Activated naive CD8-positive, alpha-beta T cell treated with anti-CD3 and anti-CD28 coated beads for 36 hours (primary cell): ENCODE measurements at places on chromosomes 1 and 21. TPM values are rescaled to one million over a fixed set of nuclear protein-coding genes. Genes with fewer than 3 reads are reported as not detected.

Gene FLG2
- total RNA-seq, result not detected

Gene CAPZA1
- 243 TPM for total RNA-seq

Gene LYPD8
- total RNA-seq, result not detected

Gene OR2L2
- total RNA-seq, result not detected

Gene OLIG1
- 0.21 TPM for total RNA-seq

Gene SPRR2F
- total RNA-seq, result not detected

Gene GPR25
- not detected for total RNA-seq

Gene SLC16A4
- 0.21 TPM for total RNA-seq

Gene RSPO1
- total RNA-seq, result not detected

Gene RGS8
- not detected for total RNA-seq

DNA sequence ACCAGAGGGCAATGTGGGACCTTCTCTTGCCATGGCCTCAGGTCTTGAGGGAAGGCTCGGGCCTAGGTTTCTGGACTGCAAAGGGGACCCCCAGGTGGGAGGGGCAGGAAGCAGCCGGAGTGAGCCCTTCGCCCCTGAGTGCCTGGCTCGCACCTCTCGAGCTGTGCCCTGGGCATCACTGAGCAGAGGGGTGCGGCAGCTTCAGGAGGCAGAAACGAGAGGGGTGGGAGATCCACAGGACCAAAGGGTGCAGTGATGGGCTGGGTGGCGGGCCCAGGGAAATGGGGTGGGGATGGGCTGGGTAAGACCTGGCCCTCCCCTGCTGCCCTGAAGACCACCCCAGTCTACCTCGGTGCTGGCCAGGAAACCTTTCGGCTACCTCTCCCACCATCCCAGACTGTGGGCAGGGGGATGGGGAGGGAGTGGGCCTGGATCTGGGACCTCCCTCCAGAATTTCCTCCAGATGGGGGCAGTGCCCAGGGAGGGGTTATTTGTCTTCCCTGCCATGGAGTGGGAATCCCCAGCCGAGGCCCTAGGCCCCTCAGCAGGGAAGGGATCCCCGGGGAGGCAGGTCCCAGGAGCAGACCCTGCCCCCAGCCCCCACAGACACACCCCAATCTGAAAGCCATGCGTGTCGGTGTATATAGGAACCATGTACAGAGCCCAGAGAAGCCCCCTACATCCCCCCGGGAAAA lies 21.3 kb downstream of the A3GALT2 start:
- peaks cover 19% of the 10 kb centered on the region for H3K4me1 ChIP-seq
- peaks cover 9% of the 10 kb centered on the region for H3K36me3 ChIP-seq
- no peaks in the 10 kb centered on the region for H3K27me3 ChIP-seq
- DNase-seq, result no peak
- H3K4me3 ChIP-seq, result no peak overlapping the region

- peak overlapping the region; percentile 92 for H3K27ac ChIP-seq
- DNase-seq, result peak; percentile 62
- peaks cover 29% of the 10 kb centered on the region for H3K36me3 ChIP-seq
- H3K27me3 ChIP-seq, result no peaks in the 10 kb centered on the region
These were observed 35.6 kb downstream of the ADARB1 start for GRCh38 chr21:45109831-45110492.

DNA sequence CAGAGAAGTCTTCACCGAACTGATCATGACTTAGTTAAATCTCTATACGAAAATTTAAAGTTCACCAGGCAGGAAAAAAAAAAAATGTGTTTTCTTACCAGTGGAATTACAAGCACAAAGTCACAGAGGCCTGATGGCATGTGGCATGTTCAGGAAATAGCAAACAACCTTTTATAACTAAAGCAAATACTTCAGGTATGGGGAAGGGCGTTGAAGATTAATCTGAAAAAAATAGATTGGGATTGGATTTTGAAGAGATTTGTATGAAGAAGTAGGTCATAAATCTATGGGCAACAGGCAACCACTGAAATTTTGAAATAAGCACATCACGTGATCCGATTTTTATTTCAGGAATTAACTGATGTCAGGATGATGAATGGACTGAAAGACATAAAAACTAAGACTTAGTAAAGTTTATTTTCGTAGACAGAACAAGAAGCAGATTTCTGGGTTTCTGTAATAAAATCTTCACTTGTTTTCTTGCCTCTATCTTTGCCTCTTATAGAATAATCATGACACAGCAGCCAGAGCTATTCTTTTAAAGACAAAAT lies 295.9 kb upstream of the ADGRL4 start:
- no peak overlapping the region for H3K4me3 ChIP-seq
- H3K4me1 ChIP-seq, result no peaks in the 10 kb centered on the region
- H3K27ac ChIP-seq, result no peak overlapping the region
- H3K27me3 ChIP-seq, result no peaks in the 10 kb centered on the region

GRCh38 chr1:172465617-172466016 lies 21.7 kb upstream of the PIGC start:
- no peak overlapping the region for H3K4me3 ChIP-seq
- no peaks in the 10 kb centered on the region for H3K36me3 ChIP-seq
- no peaks in the 10 kb centered on the region for H3K4me1 ChIP-seq
- peaks cover 4% of the 10 kb centered on the region for H3K27me3 ChIP-seq

- H3K27ac ChIP-seq, result no peak within 1 kb of the TSS
- H3K4me3 ChIP-seq, result peak within 1 kb of the TSS; percentile 67
- DNase-seq, result peak; percentile 12
- peaks cover 3% of the 10 kb centered on the region for H3K4me1 ChIP-seq
These were observed at the start of gene SLC30A10 for GRCh38 chr1:219927956-219928790. TSS of gene SLC30A10 (minus strand) at chr1:219928557. CDS start at chr1:219928440, 117 bp downstream.

DNA sequence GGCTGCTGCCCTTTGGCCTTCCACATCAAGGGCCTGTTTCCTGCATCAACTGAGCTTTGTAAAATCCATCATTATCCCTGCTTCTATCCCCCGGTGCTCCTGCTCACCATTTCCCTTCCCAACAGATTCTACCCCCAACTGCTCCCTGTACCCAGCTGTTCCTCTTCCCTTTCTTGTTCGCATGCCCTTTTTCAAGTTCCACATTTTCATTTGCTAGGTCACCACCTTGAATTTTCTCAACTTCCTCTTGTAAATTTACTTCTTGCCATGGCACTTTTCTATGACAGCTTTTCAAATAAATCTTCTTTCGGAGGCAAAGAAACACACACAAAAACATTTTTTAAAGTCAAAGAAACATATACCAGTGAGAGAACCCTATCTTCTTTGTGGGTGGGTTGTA lies 330.5 kb upstream of the ADGRL2 start:
- H3K4me1 ChIP-seq, result no peaks in the 10 kb centered on the region
- H3K36me3 ChIP-seq, result no peaks in the 10 kb centered on the region
- no peak for DNase-seq
- H3K27ac ChIP-seq, result no peak overlapping the region
- no peak overlapping the region for H3K4me3 ChIP-seq

DNA sequence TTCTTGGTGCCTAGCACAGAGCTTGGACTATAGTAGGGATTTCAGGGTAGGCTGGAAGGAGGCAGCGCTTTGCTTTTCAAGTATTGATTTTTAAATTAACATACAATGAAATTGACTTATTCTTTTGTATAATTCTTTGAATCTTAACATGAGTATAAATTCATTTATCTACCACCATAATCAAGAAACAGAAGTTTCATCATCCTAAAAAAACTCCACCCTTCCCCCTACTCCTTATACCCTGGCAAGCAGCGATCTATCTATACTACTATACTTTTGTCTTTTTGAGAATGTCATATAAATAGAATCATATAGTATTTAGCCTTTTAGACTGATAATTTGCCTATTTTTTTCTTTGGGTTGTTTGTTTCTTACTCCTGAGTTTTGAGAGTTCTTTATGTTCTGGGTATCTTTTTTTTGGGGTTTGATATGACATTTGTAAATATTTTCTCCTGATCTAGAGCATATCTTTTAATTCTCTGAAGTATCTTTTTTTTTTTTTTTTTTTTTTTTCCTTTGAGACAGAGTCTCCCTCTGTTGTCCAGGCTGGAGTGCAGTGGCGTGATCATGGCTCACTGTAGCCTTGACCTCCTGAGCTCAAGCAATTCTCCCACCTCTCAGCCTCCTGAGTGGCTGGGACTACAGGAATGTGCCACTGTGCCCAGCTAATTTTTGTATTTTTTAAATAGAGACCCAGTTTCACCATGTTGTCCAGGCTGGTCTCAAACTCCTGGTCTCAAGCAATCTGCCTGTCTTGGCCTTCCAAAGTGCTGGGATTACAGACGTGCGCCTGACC lies 6.4 kb downstream of the RPS6KC1 start:
- H3K4me3 ChIP-seq, result no peak overlapping the region
- peaks cover 12% of the 10 kb centered on the region for H3K4me1 ChIP-seq
- no peaks in the 10 kb centered on the region for H3K27me3 ChIP-seq
- no peak for DNase-seq
- H3K36me3 ChIP-seq, result peaks cover 7% of the 10 kb centered on the region
- no peak overlapping the region for H3K27ac ChIP-seq

- H3K27me3 ChIP-seq, result no peaks in the 10 kb centered on the region
- no peaks in the 10 kb centered on the region for H3K4me1 ChIP-seq
- H3K36me3 ChIP-seq, result no peaks in the 10 kb centered on the region
- no peak for DNase-seq
- H3K27ac ChIP-seq, result no peak overlapping the region
These were observed 138.9 kb downstream of the HMGB4 start for GRCh38 chr1:34002810-34003209.

GRCh38 chr21:32093646-32094462 lies 185.0 kb downstream of the MIS18A start:
- no peak overlapping the region for H3K27ac ChIP-seq
- DNase-seq, result no peak
- H3K4me1 ChIP-seq, result no peaks in the 10 kb centered on the region
- no peak overlapping the region for H3K4me3 ChIP-seq
- peaks cover 9% of the 10 kb centered on the region for H3K27me3 ChIP-seq

GRCh38 chr1:36824390-36824861 lies 209.9 kb downstream of the GRIK3 start:
- no peak for DNase-seq
- no peak overlapping the region for H3K4me3 ChIP-seq
- no peak overlapping the region for H3K27ac ChIP-seq
- H3K36me3 ChIP-seq, result no peaks in the 10 kb centered on the region
